ENCODE measurements at places on chromosomes 16 and 17.

- DNase-seq, result no peak
These were observed 65.9 kb downstream of the PCTP start for GRCh38 chr17:55816532-55817396.

DNA sequence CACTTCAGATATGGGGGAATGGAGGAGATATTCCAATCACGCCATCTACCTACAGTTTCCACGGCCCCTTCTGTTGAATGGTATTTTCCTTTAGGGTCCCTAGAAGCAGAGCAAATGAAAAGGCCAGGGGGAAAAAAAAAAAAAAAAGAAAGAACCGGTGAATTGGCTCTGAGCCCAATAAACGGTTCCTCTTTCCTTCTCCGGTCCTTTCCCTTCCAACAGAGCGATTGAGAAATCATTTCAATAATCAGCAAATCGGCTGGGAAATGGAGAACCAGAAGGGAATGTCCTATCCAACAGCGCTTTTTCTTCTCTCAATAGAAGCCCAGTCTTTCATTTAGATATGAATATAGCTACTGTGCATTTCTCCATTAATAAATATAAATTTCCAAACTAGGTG lies 26.8 kb upstream of the HOXB13 start:
- no peak for DNase-seq

- no peak for DNase-seq
These were observed 60.1 kb upstream of the MED9 start for GRCh38 chr17:17416400-17417360.

DNA sequence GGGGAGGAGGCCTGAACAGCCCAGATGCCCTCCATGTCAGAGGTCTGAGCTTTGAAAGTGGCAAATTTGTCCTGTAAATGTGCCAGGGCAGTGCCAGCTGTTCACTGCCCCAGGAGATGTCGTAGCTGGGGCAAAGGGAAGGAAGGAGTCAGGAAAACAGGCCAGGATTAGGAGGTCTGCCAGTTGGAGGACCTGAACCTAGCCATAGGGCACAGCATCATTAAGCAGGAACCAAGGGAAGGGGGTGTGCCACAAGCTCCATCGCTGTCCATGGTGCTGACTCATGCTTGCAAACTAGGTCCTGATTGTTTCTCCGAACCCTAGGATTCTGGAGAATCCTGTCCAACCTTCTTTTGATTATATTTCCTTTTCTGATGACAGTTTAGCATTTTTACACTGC lies 124.2 kb downstream of the TMEM132E start:
- DNase-seq, result no peak

DNA sequence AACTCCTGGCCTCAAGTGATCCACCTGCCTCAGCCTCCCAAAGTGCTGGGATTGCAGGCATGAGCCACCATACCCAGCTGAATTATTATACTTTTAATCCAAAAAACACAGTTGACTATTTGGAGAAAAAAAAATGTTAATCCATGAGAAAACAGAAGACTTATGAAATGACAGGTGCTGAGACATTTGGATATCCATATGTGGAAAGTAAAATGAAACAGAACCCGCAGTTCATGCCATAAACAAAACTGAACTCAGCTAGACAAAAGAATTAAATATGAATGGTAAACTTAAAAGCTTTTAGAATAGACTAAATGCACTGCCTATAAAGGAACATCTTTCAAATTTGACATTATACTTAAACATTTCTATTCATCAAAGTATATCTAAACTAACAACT lies 8.2 kb upstream of the RBBP6 start:
- DNase-seq, result no peak

GRCh38 chr16:2150418-2151187 lies 2.2 kb downstream of the RAB26 start:
- DNase-seq, result no peak

GRCh38 chr16:73065632-73066330 lies 17.9 kb upstream of the ZFHX3 start:
- no peak for DNase-seq

- DNase-seq, result no peak
These were observed 1.2 kb upstream of the ZNF652 start for GRCh38 chr17:49363251-49363650.

DNA sequence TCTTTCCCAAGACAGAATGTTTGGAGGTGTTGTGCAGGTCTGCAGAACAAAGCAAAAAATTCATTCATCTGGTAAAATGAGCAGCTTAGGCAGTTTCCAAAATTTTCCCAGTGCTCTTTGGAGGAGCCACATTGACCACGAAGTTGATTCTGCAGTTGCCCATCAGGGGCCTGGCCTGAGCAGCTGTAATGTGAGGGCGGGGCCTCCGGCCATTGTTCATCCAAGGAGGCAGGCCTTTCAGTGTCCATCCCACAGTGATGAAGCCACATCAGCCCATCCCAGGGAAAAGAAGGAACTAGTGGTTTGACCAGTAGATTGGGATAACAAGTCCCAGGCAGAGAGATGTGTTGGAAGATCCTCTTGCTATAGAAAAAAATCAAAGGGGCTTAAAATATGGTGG lies 10.1 kb downstream of the UBFD1 start:
- no peak for DNase-seq

GRCh38 chr17:81926451-81927151 lies 934 bp downstream of the MAFG start:
- DNase-seq, result peak; percentile 48

- no peak for DNase-seq
These were observed 45.3 kb upstream of the CORO6 start for GRCh38 chr17:29667969-29668368.

DNA sequence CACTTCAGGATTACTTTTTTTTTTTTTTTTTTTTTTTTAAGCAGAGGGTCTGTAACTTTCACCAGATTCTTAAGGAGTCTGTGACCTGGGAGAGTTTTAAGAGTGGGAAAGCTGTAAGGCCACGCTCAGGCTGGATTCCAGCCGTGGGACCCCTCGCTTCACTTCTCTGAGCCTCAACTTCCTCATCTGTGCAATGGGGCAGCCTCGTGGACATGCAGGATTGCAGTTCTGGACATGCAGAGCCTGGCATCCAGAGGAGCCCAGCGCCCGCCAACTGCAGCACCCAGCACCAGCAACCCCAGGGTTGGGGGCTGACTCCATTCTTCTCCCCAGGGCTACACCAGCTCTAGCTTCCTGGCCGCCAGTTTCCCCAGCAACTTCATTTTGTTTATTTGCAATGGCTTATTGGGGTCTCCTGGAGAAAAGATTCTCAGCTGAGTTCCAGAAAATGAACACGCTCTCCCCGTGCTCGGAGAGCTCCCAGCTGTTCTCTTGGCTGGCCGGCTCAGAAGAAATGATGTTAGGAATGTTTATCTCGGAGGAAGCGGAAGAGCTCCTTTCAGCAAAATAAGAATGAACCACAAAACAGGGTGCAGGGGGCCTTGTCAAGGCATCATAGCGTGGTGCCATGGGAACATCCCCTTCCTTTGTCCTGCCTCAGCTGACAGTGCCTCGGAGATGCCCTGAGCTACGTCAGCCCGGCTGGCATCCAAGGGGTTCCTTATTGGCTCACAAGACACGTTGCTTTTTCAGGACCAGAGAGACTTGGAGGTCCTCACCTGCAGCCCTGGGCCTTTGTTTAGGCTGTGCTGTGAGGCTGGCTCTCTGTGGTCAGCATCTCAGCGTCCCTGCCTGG lies 22.9 kb upstream of the ZCCHC14 start:
- no peak for DNase-seq

- peak; percentile 19 for DNase-seq
These were observed 20.4 kb upstream of the ADAM11 start for GRCh38 chr17:44738214-44738906.

GRCh38 chr16:27776556-27777225 lies 226.7 kb downstream of the KATNIP start:
- no peak for DNase-seq

- no peak for DNase-seq
These were observed 729 bp downstream of the P2RX5 start for GRCh38 chr17:3695129-3695722.

Data from kidney glomerular epithelial cell (primary cell).